ENCODE measurements at places on chromosomes 5 and 9.

DNA sequence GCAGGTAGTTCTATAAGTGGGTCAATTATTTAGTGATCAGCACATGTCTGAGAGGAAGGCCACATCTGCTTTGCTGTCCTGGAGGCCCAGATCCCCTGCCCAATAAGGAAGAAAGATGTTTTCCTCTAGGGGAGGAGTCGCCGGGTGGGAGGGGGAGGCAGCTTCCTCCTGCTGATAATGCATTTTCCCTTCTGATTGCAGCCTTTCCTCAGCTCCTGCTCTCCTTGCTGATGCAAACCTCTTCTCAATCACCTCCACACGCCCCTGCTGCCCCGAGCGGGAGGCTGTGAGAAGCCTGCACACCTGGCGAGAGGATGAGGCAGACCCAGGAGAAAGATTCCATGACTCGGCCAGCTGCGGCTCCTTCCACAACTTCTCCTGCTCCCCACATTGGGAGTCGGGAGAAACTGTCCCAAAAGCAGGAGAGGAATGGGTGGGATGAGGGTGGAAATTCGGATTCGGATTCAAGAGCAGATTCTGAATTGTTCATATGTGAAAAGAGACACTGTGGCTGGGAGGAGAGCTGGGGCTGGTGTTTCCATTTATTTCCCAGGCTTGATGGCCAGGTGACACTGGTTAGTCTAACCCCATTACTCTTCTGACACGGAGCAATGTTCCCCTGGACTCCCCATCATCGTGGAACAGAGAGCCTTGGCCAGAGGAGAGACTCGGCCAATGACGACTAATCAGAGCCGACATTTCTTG, 6.8 kb upstream of the NTNG2 start:
- DNase-seq: no peak

DNA sequence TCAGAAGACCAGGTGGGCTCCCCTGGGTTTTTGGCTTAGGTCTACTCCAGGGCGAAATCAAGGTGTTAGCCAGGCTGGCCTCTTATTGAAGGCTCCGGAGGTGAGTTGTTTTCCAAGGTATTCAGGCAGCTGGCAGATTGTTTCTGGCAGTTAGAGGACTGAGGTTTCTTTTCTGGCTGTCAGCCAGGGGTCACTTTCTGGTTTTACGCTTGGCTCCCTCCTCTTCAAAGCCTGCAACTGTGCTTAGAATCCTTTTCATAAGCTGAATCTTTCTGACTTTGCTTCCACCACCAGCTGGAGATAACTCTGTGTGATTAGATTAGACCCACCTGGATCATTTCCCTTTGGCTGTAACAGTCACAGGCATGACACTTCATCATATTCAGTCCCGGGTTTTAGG, 24.6 kb downstream of the RFK start:
- DNase-seq: peak; percentile 80

DNA sequence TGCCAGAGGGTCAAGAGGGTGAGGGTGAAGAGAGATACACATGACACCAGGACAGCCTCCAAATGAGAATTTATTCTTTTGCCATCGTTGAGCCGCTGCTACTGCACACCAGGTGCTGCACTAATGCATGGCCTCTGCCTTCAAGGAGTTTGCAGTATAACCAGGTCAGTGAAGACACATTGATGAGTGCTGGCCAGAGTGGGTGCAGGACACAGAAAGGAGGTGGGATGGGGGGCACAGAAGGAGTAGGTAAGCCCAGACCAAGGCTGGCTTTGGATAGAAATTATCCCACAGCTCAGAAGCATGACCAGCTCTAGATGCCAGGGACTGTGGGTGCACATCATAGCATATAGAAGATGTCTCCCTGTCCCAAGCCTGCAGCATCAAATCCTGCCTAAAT, 38.0 kb downstream of the FOXI1 start:
- no peak for DNase-seq

- DNase-seq: peak; percentile 20
These were observed at the start of gene ZNF608 for GRCh38 chr5:124745928-124746915. TSS of gene ZNF608 (minus strand) at chr5:124746639. CDS start at chr5:124744989, 1,650 bp downstream.

DNA sequence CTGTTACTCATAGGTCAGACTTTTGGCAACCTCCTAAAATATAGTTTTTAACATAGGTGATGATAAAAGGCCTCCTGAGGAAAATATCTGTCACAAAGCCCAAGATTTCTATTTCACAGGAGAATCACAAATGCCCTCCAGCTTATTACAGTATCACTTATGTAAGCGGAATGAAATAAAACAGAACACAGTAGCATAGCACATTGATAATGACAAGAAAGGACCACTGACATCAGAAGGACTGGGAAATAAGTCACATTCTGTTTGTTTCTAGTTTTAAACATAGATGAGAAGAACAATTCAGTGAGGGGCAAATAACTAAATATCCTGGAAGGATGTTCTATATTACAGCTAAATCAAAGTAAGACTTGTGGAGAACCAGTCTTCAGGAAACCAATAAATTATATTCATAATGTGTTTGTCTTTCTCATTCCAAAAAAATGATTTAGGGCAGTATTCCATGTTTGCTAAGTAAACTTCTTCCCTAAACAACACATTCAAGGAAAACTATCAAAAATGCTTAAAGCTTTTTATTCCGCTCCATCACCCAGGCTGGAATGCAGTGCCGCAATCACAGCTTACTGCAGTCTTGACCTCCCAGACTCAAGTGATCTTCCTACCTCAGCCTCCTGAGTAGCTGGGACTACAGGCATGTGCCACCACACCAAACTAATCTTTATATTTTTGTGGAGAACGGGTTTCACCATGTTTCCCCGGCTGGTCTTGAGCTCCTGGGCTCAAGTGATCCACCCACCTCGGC, 20.8 kb upstream of the CTNNAL1 start:
- no peak for DNase-seq

DNA sequence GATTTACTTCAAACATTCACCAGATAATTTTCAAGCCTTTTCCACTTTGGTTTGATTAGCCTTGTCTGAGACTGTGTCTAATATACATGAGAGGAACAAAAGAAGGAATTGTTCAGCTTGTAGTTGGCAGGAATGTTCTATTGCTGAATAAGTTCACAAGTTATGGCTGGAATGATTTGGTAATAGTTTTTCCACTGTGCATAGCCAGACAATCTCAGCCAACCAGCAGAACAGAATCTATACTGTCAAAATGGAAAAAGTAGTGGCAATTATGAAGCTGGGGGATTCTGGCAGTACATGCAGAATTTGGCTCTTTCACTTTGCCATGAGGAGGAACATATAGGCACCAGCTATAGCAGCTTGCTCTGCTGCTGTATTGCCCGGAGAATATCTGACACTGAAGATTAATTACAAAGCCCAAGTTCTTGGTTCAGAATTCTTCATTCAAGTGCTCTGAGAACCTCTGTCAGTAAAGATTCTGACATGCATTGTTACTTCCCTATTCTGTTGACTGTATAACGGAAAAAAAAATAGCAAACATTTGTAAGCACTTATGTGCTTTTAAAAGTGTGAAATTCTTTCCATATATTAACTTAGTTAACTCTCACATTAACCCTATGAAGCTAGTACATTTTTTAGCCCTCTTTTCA, 150.6 kb downstream of the PRR16 start:
- DNase-seq: no peak

GRCh38 chr9:96567203-96567700, 52.4 kb downstream of the CDC14B start:
- peak; percentile 31 for DNase-seq

DNA sequence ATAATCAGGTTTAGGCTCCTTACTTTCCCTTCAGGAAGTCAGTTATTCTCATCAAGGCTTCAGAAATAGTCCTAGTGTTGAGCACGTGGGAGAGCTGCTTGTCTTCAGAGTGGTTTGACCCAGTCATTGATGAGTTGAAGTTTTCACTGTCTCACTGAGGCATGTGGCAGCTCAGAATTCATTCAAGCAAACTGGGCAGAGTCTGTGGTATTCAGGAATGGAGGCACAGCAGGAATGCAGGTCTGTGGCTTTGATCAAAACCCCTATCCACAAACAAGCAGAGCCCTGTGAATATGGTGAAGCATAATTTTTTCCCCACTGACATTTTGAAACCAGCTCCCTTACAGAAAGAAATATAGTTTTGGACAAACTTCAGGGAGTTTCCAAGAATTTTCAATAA, 207.3 kb downstream of the CD180 start:
- DNase-seq: no peak

GRCh38 chr9:14029806-14030374, 284.1 kb downstream of the NFIB start:
- DNase-seq: no peak

DNA sequence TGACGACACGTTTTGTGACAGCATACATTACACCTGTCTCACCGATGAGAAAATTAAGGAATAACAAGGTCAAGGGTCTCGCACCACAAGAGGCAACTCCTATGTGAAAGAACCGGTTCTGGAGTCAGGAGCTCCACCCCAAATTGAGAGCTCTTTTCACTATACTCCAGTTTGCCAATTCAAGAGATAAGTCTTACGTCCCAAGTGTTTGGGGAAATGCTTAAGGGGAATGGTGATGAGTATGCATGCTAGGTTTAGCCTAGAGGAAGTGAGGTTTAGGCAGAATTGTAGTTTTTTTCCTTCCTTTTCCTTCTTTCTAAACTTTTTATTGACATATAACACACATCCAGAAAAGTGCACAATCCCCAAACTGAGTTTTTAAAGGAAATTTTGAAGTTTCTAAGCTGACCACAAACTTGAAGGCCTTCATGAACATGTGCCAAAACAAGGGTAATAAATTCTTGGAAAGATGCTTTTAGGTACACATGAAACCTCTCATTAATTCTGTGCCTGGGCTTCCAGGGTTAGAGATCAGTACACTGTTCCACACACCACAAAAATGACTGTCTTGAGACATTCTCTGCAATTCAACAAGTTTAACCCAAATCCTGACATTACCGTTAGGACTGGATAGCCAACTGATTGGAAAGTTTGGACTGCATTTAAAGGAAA, 127.6 kb upstream of the SLC1A3 start:
- no peak for DNase-seq

GRCh38 chr5:28104080-28104479, 1065.7 kb upstream of the CDH9 start:
- DNase-seq: no peak

GRCh38 chr9:30524311-30524710, 1860.1 kb upstream of the ACO1 start:
- no peak for DNase-seq

- no peak for DNase-seq
These were observed 18.5 kb downstream of the DDX31 start for GRCh38 chr9:132651259-132651658.

DNA sequence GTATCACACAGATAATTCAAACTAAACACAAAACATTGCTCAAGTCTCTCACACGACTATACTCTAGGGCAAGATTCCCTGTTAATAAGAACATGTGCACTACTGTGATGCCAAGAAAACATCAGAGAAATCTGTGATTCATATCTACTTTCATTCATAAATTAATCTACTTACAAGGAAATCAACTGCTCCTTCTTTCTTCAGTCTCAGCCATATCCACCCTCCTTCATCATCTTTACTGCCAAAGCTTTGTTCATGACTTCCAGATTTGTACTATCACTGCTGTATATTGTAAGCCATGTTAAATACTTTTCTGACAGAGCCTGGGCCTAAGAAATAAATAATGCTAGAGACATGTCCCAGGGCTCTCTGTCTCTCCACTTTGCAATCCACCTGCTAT, 35.1 kb downstream of the CTNNAL1 start:
- no peak for DNase-seq

DNA sequence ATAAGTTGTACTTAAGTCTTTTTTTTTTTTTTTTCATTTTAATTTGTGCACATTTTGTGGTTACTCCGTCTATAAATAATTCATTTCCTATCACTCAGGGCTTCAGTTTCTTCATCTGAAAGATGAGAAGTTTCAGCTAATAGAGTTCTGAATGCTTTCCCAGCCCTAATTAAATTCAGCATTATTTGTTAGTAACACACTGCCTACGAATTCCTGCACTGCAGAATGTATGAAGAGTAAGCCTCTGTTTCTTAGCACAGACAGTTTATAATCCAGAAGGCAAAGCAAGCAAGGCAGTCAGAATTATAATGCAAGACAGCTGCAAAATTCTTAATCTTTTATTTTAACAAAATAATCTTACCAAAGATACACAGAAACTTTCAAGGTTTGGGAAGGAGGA, 138.0 kb upstream of the GHR start:
- no peak for DNase-seq

DNA sequence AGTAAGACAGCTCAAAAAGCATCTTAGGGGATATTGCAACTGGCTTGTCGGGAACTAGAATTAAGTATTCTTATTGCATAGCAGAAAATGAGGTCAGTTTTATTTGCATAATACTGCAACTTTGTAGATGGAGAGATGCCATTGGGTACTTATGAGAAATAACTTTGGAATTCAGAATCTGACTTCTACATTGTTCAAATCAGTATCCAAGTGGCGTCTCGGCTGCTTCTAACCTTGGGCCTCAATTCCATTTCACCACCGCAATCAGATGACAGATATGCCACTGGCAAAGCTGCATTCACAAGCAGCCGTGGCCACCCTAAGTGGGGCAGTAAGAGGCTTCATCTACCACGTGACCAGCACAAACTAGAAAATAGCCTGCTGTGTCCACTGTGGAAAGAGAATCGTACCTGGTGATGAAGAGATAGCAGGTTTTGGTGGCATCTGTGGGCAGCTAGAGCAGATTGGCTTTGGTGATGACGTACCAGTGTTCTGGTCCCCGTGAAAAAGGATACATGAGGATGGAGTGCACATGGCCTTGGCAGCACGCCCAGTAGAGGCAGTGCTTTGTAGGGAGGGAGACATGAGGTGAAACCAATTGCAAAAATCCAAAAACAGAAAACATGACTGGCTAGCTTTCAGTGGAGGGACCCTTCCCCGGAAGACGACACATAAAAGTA, 116.6 kb downstream of the KLHL3 start:
- peak; percentile 85 for DNase-seq

- no peak for DNase-seq
These were observed 130.2 kb upstream of the CCDC152 start for GRCh38 chr5:42626462-42626861.
